Stimulated activated CD4-positive, alpha-beta T cell treated with anti-CD3 and anti-CD28 coated beads, Interleukin-1b, Interleukin-23, amount 100 ng/mL, for 48 hours (primary cell): ENCODE measurements at places on chromosomes 11 and 22.

DNA sequence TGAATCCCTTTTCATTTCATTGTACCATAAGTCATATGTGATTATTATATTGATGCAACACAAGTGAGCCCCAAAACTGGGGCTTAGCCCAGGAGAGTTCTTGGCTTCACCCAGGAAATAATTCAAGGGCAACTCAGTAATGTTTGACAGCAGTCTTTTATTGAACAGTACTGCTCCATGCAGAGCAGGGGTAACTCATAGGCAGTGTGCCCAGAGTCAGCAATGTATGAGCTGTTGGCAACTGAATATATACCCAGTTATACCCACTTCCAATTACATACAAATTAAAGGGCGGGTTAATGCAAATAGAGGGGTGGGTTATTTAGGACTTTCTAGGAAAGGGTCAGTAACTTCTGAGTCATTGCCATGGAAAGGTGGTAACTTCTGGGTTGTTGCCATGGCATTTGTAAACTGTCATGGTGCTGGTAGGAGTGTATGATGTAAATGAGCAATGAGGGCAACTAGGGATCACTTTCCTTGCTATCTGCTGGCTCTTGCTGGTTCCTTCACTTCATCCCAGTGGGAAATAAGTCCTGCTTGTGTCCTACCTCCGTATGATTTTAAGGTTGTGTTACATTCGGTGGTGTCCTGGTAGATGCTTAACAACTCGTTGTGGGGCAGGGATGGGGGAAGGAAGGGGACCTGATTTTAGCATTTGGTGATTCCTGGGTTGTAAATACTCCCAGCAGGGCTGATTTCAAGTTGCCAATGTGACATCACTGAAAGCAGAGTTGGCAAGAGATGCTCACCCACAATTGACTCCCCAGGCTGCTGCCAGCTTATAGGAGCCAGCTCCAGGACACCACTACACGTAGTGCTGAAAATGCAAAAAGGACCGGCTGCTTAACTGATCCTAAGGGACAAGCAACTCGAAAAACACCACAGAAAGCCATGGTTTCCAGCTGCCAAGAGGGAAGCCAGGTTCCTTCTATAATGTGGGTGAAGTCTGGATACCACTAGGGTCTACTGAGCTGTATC is 70.1 kb downstream of the SYT9 start:
- no peak for DNase-seq

DNA sequence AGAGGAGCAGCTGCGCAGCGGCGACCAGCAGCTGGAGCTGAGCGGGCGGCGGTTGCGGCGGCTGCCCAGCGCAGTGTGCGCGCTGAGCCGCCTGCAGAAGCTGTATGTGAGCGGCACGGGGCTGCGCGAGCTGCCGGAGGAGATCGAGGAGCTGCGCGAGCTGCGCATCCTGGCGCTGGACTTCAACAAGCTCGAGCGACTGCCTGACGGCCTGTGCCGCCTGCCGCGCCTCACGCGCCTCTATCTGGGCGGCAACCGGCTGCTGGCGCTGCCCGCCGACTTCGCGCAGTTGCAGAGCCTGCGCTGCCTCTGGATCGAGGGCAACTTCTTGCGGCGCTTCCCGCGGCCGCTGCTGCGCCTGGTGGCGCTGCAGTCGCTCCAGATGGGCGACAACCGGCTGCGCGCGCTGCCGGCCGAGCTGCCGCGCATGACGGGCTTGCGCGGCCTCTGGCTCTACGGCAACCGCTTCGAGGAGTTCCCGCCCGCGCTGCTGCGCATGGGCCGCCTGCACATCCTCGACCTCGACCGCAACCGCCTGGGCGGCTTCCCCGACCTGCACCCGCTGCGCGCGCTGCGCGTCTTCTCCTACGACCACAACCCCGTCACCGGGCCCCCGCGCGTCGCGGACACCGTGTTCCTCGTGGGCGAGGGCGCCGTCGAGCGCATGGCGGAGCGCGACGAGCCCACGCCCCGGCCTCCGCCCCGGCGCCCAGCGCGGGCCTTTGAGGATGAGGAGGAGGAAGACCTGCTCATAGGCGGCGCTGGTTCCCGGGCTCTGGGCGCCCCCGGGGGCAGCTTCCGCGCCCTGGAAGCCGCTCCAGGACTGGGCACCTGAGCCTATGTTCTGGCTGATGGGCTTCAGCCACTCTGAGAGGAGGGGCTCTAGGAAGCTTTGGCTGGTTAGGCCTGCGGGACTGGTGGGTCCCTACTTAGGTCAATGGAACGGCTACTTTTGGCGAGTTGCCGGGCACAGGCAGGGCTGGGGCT is 787 bp downstream of the LRRC10B start:
- peak; percentile 79 for DNase-seq

DNA sequence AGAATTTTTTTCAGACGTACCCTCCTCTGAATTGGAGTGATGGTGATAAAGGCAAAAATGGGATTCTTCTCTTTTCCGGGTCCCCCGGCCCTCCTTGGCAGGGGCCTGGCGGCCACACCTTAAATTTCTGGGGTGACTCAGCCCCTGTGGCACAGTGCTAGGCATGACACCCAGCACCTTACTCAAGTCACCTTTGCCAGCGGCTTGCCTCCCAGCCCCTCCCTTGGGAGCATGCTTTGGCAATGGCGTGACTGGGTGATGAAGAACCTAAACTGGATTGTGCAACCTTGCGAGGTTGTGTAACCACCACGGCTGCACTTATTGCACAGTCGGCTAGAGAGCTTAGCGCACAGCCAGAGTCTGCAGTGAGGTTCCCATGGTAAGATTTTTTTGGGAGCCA is 16.2 kb upstream of the LDLRAD3 start:
- no peak for DNase-seq

DNA sequence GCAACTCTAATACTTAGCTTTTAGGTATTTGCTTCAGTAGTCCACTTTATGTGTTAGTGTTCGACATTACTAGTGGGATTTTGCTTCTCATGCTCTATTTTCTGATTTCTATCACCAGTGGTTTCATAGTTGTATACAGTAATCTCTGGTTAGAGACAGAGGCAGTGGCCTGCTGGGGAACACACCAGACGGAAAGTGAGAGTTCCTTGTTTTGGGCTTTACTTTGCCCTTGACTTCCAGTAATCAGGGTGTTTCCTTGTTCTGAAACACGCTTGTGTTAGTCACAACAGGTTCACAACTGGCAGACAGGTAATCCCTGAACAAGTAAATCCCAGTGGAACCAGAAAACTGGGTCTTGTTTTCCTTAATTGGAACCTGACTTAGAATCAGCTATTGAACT is 56.0 kb downstream of the PACS1 start:
- peak; percentile 46 for DNase-seq

- DNase-seq = no peak
Measured at GRCh38 chr11:62926680-62927455, 5.7 kb upstream of the CHRM1 start.

GRCh38 chr22:22061085-22062077 is 78.8 kb upstream of the TOP3B start:
- DNase-seq = no peak

DNA sequence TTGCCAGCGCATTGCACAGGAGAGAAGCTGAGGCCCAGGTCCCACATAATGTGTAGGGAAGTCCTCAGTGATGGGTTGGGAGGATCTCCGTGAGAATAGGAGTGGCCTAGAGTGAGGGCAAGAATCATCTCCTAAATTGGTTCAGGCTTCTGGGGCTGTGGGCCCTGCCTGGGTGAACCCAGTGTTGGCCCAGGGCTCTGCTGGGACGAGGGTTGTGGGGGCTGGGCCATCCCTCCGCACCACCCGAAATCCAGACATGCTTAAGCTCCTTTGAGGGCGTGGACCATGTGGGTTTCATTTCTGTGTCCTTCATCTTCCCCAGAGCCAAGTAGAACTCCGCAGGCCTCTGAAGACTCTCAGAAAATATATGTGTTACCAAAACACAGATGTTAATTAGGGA is 3.7 kb downstream of the MICALL1 start:
- DNase-seq = no peak

DNA sequence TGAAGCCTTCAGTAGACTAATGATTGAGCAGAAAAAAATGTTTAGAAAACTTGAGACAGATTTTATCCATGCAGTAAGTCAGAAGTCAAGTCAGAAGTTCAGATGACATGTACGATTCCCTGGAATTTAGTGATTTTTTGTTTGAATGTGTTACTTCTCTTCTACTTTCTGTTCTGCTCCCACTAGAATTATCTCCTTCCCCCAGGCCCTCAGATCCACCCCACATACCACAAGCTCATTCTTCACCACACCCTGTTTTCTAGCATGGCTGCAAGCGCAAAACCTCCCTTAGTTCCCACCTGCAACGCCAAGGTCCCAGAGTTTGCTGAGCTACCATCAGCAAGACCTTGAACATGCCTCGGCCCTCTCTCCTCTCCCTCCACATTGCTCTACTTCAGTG is 64.1 kb downstream of the KCNJ1 start:
- no peak for DNase-seq

- DNase-seq = no peak
Measured at GRCh38 chr11:26086028-26086427, 245.9 kb upstream of the ANO3 start.

- no peak for DNase-seq
Measured at GRCh38 chr11:135002236-135002635, 590.2 kb upstream of the B3GAT1 start.

- DNase-seq = no peak
Measured at GRCh38 chr22:27175974-27176373, 518.6 kb downstream of the MIAT start.

GRCh38 chr11:30446520-30446919 is 123.6 kb downstream of the ARL14EP start:
- no peak for DNase-seq

DNA sequence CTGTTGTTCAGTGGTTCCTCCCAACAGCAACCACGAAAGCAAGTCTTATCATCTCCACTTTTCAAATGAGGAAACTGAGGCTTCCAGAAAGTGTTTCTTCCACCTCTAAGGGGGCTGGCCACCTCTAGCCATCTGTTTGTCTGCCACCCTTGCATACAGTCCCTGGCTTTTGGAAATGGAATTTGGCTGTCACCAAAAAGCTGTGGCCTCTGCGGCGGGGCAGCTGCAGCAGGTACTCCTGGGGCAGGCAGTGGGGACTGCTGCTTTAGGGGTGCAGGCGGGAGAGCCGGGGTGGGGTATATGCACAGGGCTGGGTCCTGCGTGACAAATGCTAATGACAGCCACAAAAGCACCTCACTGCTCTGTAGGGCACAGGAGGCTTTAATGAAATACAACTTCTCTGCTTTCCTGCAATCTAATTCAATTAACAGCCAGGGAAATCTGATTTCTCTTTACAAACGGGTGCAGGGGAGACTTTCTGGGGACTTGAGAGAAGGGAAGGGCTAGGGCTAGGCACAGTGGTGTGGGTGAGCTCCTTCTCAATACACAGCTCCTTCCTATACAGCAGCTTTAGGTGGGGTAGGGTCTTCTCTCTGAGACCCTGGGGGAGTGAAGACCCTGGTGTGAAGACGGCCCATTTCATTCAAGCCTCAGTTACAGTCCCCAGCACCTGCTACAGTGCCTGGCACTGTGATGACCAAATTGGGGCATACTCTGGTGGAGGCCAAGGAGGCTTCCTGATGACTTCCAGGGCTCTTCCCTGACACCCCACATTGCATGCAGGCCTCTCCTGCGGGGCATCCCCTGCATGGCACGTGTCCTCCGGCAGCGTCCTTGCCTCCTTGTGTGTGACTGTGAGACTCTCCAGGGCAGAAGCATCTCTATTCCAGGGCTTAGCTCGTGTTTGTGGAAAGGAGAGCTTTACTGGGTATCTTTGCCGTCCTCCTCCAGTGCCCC is 161.6 kb downstream of the CEP164 start:
- no peak for DNase-seq

GRCh38 chr11:61290905-61291690 is 4.0 kb downstream of the VWCE start:
- no peak for DNase-seq

DNA sequence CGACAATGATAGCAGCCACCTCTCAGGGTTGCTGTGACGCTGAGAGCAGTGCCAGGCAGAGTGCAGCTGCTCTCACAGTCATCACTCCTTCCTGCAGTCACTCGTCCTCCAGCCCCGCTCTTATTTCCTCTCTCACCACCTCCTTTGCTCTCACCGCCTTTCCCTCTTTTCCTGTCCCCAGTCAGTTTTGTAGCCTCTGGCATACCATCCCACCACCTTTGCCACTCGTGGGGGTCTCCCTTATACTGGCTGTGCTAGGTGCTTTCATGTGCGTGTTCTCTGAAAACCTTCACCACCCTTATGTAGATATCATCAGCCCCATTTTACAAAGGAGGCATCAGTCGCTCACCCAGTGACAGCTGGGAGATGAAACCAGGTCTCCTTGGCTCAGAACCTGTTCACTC is 19.3 kb upstream of the ST3GAL4 start:
- no peak for DNase-seq

GRCh38 chr11:64976651-64977050 is 4.7 kb upstream of the MAJIN start:
- DNase-seq = no peak

- DNase-seq = no peak
Measured at GRCh38 chr11:94144216-94144615, 15.6 kb downstream of the PANX1 start.

GRCh38 chr11:116427903-116428637 is 344.7 kb downstream of the BUD13 start:
- no peak for DNase-seq
